ENCODE measurements at places on chromosomes 5 and 9.

- no peak for DNase-seq
These were observed 83.4 kb downstream of the GHR start for GRCh38 chr5:42506662-42507061.

DNA sequence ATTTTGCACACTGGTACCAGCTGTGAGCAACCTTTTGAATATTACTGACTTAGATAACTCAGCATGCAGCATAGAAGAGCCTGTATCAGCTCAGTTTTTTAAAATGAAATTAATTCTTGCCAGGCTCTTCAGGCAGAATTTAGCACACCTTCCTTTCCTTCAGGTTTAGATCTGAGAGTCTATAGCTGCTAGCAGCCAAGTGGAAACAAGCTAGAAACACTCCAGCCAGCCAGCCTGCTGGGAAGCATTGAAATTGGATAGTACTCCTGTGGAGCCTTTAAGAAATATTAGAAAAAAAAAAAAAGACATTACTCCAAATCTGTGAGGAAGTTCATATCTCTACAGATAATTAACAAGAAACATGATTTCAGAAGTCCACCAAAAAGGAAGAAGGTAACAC, 812.2 kb downstream of the DTWD2 start:
- no peak for DNase-seq

- DNase-seq = no peak
These were observed 247.1 kb upstream of the PRR16 start for GRCh38 chr5:120217001-120217400.

- DNase-seq = no peak
These were observed 24.2 kb upstream of the MELK start for GRCh38 chr9:36548454-36548853.

DNA sequence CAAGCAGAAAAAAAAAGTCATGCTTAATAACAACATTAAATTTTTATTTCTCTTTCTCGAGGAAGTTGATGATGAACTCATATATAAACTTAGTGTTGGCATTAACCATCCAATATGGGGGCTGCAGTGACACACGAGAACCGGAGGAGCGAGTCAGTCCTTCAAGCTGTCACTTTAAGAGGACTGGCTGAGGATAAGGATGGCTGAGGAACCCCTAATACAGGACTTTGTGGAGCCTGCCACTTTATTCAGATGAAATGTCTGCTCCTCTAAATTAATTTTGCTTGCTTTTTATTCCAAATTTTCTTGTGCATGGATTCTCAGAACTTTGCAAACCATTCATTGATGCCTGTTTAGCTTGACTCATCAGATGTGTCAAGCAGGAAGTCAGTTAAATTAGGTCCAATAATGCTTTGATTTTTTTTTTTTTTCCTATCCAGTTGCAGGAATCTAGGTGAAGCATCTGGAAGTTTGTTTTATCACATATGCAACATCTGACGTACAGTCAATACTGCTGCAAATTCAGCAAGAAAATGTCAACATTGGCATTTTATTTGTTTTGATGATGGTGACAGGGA, 144.2 kb upstream of the COL5A1 start:
- DNase-seq = no peak

DNA sequence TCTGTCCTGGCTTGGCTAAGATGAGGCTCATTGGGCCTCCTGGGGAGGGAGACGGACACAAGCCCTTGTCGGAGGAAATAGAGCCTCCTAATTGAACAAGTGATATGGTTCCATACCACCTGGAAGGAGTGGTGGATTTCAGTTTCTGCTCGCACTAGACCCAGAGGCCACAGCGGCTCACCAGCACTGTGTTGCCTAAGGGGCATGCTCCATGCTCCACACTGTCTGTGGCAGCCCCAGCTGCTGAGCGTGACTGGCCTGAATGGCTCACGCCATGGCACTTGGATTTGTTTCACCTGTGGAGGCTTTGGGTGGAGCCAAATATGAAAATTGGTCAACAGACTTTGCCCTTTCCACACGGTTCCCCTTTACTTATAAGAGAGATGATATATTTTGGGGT, 181.1 kb downstream of the HSPA4 start:
- DNase-seq = no peak

GRCh38 chr5:10635867-10636350, 72.0 kb downstream of the ANKRD33B start:
- no peak for DNase-seq
